AML-193 (cell line): ENCODE measurements at places on chromosomes 2 and 18.

DNA sequence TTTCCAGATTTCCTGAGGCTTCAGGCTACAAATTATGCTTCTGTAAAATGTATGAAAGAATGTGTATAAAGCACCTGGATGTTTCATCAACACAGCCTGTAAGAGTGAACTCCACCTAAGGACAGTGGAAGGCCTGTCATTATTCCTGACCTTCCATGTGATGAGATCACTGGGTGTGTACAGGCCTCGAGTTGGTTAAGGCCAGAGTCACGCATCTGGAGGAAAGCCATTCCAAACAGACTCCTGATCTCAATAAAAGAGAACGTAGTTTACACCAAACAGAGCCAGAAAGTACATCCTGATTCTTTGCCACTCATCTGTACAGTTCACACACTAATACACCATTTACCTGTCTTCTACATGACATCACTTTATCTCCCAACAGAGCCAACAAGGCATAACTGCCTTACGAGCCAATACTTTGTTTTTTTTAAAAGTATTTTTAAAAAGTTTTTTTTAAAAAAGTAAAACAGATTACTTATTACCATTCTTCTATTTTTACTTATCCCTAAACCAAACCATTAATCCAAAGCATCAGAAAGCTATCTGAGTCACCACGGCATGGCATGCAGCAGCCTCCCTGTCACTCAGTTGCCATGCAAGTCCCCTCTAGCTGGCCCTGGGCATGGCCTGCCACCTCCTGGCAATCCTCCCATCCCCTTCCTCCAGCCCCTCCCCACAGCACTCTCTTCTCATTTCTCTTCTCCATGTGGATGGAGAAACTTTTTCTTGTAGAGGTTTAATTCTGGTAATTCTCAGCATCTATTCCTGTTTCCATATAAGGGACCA, 78.8 kb upstream of the TFCP2L1 start:
- no peak for DNase-seq

GRCh38 chr2:73979686-73980085, 5.0 kb upstream of the TET3 start:
- peak; percentile 62 for DNase-seq

DNA sequence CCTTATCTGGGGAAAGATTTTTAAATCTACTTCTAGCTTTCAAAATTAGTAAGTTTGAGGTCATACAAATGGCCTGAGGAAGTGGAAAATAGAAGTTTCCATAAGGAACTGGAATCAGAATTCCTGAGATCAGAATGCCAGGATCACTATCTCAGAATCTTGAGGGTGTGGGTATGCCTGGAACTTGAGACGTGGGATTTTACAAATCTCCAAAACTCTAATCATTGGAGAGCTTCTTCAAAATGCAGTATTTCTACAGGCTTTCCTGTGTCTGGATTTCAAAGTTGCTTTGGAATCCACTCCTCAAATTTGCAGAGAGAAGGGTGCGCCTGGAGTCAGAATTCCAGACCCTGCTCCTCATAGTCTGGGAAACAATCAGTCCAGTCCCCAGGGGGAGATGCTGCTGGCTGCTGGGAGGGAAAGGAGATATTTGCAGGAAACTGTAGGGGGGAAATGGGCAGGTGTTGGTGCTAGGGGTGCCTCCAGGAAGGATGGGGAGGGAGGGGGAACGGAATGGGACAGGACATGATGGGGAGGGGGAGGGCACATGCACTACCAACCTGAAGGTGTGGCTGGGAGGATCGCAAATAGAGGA, 31.0 kb upstream of the CATIP start:
- no peak for DNase-seq

GRCh38 chr2:174634130-174635014, 36.8 kb upstream of the WIPF1 start:
- DNase-seq, result peak; percentile 83

GRCh38 chr18:78602430-78602829, 377.2 kb upstream of the SALL3 start:
- DNase-seq, result no peak

DNA sequence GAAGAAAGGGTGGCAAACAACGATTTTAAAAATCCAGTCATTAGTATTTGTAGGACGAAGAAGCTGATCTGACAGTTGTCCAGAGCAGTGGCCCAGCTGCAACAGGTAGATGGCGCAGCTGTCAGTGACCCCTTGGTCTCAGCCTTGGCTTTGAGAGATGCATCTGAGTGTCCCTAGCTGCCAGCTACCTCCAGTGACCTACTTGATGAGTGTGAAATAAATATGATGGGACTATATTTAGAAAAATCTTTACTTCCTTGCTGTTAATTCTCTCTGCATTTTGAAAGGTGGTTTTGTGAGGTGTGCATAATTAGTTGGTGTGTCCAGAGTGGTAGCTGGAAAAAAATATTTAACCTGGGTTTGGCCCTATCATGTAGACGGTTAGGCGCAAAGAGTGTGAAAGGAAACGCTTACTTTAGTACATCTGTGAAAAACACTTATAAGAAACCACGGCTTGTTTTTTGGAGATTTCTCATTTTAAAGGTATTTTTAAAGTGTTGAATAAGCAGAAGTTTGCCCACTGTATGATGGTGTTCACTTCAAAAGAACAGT, 963 bp downstream of the INPP1 start:
- peak; percentile 36 for DNase-seq

- DNase-seq, result no peak
Measured at GRCh38 chr2:217981971-217982370, 20.8 kb downstream of the TNS1 start.
